ENCODE measurements at places on chromosomes 1 and 21.

- no peak for DNase-seq
Measured at GRCh38 chr21:45804809-45805313, 161.3 kb downstream of the PCBP3 start.

- DNase-seq: no peak
Measured at GRCh38 chr1:121558514-121558913, 373.7 kb downstream of the SRGAP2C start.

DNA sequence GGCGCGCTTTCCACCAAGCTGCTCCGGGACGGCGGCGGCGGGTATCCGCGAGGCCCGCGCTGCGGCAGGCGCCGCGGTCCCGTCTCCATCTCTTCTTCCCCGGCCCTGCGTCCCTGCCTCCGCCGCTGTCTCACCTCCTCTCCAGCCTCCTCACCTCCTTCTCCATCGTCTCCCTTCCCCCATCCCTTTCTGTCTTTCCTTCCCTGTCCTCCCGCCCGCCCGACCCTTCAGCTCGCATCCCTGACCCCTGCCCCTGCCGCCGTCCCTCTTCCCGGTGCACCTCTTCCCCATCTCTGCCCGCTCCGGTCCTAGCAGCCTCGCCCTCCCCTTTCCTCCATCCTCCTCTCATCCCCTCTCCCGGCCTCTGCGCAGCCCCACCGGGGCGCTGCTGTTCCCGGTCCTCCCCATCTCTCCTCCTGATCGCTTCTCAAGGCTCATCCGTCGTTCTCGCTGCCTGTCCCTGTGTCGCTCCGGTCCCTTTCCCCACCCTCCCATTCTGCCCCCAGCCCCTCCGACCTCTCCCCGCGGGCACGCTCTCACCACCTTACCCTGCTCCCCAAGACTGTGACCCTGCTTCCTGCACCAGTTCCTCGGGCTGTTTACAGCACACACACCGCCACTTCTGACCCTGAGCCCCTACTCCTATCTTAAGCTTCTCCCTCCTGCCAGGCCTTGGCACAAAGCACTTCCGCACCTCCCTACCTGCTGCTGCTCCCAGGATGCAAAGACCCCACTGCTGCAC, 760 bp upstream of the NPHP4 start:
- peak; percentile 53 for DNase-seq

DNA sequence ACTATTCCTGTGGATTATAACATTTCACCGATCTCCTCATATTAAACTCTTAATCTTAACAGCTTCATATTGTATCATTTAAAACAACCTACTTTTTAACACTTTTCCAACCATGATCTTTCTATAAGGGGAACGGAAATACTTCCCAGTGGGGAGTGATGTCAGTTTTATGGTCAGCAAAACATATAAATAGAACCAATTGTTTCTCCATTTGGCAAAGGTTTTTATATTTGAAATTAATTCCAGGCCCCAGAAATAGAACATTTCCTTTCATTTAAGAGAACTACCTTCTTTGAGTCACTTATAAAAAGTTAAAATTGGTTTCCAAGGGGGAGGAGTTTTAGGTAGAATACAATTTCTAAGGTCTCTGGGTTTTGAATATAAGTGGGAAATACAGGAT, 189.6 kb downstream of the TGFBR3 start:
- no peak for DNase-seq

DNA sequence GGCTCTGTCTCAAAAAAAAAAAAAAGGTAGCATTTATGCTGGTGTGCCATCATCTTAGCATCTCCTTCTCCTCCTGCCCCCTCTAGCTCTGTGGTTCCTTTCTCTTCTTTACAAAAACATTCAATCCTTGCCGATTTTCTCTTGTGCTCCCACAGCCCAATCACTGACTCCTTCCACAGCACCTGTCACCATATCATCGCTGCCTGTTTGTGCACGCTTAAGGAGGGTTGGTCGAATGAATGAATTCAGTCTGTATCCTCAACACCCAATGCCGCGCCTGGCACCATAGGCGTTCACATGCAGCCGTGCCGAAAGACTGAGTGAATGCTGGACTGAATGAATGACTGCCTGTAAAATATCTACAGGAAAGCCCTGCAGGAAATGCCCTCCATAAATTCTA, 7.9 kb downstream of the RNU5D-1 start:
- peak; percentile 64 for DNase-seq

DNA sequence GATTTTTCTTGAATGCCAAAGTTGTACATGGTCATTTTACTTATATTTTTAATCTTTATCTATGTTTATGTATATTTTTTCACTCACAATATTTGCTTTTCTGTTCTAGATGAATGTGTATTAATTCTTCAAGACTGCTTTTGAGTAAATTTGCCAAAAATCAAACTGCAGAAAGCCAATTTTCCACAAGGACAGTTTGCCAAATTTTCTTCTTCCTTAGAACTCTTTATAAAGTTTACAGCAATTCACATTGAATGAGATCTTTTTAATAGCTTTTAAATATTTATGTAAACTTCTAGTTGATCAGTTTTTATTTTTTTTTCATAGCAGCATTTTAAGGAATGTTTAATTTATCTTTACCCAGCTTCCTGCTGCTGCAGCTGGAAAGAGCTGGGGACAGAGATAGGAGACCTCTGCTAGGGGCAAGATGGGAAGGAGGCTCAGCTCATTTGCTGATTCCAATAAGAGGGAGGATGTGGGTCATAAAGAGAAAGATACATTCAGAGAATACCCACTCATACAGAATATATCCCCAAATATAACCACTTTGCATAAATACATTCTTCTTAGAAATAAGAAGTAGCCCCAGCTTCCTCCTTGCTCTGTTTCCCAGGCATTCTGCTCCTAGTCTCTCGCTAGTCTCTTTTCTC, 93.0 kb downstream of the ODF2L start:
- no peak for DNase-seq

GRCh38 chr21:16084776-16085364, 355.1 kb downstream of the USP25 start:
- no peak for DNase-seq

DNA sequence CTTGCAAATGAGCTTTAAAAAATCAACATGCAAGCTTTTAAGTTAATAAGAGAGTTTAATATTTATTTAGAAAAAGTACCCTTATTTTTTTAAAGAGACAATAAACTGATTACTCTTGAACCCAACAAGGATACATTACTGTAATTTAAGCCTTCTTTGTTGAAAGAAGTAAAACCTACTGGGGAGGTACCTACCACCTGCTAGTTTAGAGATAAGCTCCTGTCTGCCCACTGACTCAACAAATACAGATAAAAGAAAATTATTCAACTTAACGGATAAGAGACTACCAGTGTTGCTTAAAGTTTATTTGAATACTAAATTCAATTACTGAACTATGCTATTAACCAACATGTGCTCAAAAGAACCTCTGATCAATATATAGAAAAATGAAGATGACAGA, 23.1 kb downstream of the USP24 start:
- no peak for DNase-seq

DNA sequence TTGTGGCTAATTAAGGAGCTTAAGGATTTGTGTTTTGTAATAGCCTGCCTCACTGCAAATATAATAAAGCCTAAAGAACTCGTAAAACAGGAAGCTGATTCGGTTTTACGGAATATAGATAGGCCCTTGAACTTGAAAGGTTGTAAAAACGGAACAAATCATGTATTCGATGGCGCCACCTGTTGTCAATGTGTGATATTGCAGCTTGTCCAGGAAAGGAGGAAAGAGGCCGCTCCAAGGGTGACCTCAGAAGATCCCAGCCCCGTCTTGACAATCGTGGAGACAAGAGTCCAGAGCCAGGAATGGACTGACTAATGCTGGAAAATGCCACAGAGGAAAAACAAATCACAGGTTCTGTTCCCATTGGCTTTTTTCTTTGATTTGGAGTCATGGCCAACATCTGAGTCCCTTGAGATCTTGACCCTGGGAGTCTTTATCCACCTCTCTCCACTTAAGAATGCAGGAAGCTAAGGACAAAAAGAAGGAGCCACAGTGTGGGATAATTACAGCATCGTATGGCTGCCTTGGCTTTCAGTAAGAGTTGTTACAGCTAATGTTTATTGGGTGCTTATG, 7.0 kb upstream of the IGSF21 start:
- peak; percentile 60 for DNase-seq

DNA sequence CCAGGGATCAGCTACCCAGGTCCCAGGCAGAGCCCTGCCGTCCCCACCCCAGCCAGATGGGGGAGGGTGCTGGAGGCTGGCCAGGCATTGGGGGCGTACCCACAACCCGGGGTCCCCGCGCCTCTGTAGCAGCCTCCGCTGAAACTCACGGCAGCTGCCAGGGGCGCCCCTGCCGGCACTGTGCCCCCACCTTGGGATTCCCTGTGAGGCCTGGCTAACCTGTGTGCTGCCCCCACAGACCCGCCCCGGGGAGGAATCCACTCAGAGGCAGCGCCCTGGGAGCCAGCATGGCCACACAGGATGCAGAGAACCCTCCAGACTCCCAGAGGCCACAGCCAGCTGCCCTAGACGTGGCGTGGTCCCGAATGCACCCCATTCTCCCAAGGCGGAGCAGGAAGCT, 3.8 kb downstream of the DVL1 start:
- DNase-seq: no peak

- no peak for DNase-seq
Measured at GRCh38 chr1:154481053-154481452, 21.0 kb upstream of the TDRD10 start.

DNA sequence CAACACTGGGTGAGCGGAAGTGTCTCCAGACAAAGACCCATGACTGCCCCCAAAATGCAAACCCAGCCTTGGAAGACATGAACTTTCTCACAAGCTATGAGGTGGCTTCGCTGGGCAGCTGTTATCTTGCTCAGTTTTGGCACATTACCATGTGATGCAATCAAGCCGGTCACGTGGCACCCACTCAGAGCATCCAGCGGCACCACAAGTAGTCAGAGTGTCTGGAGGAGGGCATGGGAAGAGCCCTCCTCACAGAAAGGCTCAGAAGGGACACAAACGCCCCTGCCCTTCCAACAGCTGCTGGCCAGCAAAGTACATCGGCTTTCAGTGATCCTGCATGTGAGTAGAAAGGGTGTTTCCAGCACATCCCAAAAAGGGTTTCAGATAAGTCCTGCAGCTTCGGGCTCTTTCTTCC, 145.5 kb upstream of the IRF2BP2 start:
- no peak for DNase-seq

GRCh38 chr1:205098242-205098641, 14.0 kb upstream of the TMEM81 start:
- no peak for DNase-seq

DNA sequence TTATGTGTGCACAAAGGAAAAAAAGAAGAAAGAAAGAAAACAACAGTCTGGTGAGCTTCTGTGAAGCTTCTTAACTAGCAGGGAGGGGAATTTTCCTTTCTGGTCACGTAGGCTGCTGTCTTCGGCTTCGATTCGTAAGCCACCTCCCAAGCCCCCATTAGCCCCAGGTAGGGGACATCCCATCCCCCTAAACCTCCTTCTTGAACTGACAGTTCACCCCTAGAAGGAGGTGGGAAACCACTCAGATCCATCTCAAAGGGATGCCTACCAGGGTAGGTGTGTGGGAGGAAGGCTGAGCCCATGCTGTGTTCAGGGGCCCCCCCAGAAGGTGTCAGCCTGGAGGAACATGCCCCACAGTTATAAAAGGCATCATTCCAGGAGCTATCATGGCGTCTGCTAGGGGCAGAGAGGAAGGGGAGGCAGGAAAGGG, 25.8 kb downstream of the CD247 start:
- DNase-seq: peak; percentile 74

DNA sequence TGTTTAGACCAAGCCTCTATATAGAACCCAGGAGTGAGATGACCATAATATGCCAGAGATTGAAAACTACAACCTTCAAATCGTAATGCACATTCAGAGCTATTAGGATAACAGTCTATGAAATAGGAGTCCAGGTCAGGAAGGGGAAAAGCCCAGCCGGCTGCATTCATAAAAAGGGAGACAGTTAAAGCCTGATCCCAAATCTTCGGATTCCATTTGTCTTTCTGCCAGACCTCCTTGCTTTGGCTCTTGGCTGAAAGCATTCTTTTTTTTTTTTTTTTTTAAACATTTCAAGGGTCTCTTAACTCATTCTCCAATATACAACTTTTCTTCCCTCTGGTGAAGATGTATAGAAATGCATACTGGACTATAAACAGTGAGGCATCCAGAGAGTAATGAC, 81.1 kb downstream of the NTPCR start:
- no peak for DNase-seq

DNA sequence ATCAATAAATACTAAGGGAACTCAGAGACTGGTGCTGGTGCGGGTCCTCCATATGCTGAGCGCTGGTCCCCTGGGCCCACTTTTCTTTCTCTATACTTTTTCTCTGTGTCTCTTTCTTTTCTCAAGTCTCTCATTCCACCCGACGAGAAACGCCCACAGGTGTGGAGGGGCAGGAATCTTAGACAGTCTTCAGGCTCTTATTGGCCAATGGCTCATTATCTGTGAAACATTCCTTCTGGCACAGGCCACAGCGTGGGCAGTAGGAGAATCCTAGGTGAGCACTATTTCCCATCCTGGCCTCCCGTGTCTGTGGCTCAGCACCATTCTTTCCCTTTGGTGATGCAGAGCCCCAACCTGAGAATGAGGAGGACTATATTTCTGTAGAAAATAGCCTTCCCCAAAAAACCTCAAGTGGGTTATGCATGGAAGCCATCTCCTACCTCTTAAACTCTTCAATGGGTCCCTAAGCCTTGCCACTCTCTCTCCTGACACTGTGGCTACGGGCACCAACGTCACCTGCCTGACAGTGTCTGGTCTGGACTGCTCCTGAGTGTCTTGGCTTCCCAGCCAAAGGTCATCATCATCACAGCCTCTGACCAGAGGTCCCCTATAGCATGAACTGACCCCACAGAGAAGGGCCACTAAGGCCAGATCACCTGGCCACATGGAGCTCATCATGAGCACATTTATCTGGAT, 6.2 kb upstream of the SLAMF1 start:
- no peak for DNase-seq

GRCh38 chr1:159940006-159940620, 5.3 kb downstream of the IGSF9 start:
- no peak for DNase-seq

GRCh38 chr1:187001198-187001889, 172.6 kb downstream of the PLA2G4A start:
- no peak for DNase-seq

- no peak for DNase-seq
Measured at GRCh38 chr1:64755361-64755760, 10.5 kb downstream of the RAVER2 start.

DNA sequence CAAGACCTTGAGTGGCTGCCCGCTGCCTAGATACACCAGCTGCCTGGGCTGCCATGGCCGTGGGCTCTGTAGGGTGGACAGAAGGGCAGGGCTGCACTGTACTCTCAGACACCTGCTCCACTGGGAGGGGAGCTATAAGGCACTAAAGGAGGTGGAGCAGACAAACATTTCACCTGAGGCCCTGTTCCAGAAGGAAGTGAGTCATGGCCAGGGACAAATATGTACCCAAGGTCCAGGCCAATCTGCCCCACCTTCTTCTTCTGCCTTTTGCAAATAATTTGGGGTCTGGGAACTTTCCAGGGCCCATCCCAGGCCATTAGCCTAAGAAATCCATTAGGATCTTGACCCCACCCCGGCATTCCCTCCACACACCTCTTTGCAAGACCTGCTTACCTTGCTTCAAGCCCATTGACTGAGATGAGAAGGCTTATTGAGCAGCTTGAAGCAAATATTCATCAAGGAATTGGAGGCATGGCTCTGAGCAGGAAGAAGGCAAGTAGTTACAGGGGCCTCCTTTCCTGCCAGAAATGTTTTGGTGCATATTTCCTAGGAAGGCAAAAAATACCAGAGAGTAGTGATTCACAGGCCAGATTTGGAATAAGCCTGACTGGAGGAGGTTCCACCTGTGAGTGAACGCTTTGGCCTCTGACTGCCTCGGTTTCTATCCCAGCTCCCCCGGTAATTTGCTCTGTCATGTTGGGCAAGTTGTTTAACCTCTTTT, at the start of gene CAPN8:
TSS of gene CAPN8 (minus strand) at position 110 of the 721 bp plus-strand sequence. CDS start at position 55, 55 bp downstream.
- no peak for DNase-seq

All from activated T-cell treated with anti-CD3 and anti-CD28 coated beads, Interleukin-2, amount 50 U/mL, for 48 hours (primary cell).